ENCODE measurements at places on chromosomes 2 and 18.

- DNase-seq: no peak
Observed at GRCh38 chr2:29241955-29242565, 126.8 kb downstream of the CLIP4 start.

DNA sequence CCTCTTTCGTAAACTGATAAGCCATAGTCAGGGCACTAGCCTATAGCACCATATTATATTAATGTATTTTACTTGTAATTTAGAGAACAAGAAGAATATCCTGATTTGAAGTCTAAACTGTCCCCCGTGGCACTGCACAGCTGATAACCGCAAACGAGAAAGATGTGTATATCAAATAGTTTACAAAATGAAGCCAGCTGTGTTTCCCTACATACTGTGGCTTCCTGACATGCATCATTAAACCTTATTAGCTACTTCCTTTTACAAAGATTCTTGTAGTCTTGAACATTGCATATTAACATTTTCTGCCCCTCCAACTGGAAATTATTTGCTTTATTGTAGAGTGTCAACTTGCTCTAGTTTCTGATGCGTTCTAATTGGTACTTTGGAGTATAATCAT lies 153.5 kb upstream of the NFATC1 start:
- no peak for DNase-seq

DNA sequence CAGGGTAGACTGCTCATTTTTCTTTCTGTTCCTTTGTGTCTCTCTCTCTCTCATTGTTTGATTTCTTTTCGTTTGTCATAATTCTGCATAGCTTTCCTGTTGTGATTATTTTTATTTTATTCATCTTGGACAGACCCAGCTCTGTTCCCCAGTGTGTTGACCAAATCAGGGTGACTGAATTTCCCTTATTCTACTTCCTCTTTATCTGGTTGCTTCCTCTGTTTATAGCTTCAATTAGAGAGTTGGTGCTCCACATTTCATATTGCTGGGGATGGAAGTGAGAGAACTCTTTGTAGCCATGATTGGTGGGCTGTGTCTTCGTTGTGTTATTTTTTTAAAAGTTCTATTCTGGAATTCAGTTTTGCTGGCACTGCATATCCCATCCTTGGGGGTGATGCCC lies 19.1 kb downstream of the PROKR1 start:
- no peak for DNase-seq

DNA sequence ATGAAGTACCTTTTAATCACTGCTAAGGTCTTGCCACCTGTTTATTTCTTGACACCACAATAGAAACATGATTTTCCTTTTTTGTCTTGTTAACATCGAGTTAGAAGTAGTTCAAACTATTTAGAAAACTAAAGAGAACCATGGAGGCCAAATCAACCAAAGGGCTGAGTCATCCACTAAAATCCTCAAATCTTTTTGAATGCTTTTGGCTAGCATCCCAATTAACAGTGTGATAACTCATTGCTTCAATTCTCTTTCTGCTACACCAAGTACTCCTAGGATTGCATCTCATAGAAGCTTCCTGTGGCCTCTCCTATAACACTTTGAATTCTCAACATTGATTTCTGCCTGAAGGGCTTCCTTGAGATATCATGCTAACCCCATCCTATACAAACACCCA lies 159.9 kb upstream of the MMADHC start:
- no peak for DNase-seq

GRCh38 chr18:54787616-54788015 lies 40.7 kb upstream of the RAB27B start:
- no peak for DNase-seq

GRCh38 chr2:187434342-187434785 lies 13.7 kb downstream of the CALCRL start:
- DNase-seq: no peak

- no peak for DNase-seq
Observed at GRCh38 chr18:56278421-56279003, 359.9 kb downstream of the TXNL1 start.

DNA sequence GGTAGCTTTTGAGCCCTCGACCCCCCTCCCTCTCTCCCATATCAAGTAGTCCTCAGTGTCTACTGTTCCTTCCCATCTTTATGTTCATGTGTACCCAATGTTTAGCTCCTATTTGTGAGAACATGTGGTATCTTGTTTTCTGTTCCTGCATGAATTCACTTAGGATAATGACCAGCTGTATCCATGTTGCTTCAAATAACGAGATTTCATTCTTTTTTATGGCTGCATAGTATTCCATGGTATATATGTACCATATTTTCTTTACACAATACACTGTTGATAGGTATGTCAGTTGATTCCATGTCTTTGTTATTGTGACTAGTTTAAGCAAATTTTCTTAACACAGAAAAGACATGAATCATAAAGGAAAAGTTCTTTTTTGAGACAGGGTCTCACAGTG lies 16.5 kb upstream of the NDUFV2 start:
- DNase-seq: no peak

- DNase-seq: peak; percentile 17
Observed at GRCh38 chr2:61537277-61537949, 743 bp downstream of the XPO1 start.

- no peak for DNase-seq
Observed at GRCh38 chr2:150432312-150432625, 55.2 kb downstream of the RND3 start.

DNA sequence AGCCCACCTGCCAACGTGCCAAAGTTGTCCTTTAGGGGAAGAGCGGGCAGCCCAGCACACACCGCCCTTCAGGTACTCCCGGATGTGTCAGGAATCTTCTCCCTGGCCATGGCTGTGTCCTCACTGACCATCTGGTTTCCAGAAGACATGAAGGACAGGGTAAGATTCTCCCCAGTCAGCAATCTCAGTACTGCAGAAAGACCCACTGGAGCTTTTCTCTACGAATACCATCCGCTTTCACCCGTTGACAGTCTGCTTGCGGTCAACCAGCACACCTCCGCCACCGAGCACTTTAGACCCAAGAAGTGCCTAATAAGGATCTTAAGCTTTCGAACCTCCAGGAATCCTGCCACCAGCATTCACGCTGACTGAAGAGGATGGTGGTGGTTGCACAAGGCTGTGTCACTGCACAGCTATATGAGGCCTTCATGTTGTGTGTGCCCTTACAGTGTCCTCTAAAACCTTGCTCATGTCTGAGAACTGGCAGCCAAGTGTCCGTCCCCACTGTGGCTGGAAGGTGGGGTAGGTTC lies 42.7 kb upstream of the ITM2C start:
- DNase-seq: no peak

DNA sequence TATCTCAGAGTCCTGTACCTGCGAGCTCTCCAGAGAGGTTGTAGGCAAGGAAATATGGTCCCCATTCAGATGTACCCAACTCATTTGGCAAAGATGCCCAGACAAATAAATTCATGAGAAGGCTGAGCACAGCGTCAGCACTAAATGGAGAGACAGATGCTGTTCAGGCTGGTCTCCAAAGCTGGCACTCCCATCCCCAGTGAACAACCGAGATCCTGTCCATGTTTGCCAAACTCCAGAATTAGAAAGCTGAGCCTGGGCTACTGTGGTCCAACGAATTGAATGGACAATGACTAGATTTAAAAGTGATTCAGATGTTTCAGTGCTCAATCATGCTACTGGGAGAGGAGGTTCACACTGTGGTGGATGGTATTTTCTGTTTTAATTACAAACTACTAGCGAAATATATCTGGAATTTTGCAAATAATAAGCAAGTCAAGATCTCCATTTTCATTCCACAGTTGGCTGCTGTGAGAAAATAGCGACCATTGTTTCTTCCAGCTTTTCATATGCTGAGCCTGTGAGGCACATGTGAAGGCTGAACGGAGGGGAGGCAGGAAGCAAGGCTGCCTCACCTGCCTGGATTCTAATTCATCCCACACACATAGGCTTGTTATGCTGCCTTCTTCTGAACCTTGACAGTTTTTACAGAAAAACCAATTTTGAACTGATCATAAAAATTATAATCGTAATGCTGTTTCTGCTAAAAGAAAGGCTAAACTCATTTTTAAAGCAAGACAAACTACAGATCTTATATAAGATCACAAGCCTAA lies 22.6 kb upstream of the DAPL1 start:
- no peak for DNase-seq

GRCh38 chr18:22169889-22170420 lies 566 bp downstream of the GATA6 start:
- no peak for DNase-seq

DNA sequence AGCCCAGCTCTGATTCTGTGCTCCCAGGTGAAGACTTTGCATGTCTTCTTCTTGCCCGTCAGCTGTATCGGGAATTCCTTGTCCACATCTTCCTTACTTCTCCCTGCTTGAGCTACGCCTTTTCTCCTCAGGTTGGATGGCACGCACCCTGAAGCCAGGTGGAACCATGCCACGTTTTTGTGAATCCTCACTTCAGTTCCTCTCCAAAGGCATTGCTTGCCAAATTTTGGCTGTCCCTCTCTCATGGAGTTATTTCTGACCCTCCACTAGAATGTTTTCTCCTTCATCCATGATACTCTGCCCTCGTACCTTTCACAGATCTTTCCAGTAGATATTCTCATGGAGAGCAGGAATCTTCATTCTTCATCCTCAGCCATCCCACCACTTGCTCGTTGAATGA lies 20.2 kb downstream of the ZCCHC2 start:
- no peak for DNase-seq

DNA sequence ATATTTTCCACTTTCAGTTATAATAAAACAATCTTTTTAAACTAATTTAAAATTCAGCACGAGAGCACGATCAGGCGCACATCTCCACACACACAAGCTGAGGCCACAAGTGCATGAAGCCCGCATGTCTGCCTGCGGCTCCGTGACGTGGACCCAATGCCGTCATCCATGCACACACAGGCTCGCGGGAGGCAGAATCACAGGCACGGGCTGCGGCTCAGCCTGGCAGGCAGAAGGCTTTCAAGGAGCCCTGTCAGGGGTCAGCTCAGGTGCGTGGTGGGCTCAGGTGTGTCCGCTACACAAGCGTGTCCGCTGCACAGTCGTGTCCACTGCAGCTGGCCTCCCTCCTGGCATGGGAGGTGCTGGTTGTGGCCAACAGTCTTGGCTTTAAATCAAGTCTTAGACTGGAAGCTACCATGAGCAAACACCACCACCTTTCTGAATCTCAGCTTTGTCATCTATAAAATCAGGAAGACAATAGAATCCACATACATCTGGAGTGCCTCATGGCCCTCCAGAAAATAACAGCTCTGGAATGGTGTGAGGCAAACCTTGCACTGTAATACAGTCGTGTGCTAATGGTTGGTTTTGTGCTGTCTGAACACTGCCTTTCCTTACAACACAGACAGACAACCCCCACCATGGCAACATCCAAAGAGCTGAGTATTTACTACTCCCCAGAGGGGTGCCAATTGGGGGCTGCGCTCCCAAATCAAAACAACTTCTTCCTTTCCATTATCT lies 210.1 kb downstream of the NDUFA10 start:
- no peak for DNase-seq

- no peak for DNase-seq
Observed at GRCh38 chr18:69383186-69383585, 17.5 kb upstream of the DOK6 start.

- no peak for DNase-seq
Observed at GRCh38 chr2:124426625-124427024, 401.5 kb downstream of the CNTNAP5 start.

DNA sequence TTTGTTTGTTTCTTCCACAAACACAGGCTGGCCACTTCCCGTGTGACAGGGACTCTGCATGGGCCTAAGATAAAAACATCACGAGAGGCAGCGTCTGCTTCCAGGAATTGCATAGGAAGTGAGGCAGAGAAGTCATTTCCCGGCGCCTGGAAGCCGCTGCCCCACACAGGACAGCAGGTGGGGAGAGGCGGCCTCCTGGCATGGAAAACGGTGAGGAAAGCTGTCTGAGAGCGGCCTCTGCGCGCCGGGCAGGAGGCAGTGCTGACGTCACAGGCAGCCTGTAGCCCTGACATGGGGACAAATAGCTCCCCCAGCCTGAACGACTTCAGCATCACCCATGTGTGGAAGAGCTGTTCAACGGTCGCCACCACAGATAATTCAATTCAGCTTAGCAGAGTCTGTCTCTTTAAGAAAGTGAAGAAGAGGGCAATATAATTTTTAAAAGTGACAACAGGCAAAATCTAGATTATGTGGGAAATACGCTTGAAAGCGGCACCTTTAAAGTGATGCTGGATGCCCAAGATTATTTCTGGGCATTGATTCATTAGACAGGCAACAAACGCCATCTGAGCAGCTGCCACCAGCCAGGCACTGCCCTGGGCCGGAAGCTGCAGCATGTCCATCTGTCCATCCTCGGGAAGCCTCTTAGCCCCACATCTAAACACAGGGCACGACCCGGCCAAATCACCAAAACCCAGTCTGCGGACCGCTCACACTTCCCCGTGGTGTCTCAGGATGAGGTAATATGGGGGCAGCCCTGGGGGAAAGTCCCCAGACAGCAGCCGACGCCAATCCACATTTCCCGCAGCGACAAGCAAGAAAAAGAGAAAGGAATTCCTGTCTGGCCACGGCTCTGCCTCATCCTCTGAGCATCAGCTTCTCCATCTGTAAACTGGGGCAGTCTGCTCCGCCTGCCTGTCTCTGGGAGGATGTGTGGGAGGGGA lies 138.9 kb downstream of the PXDN start:
- DNase-seq: no peak

DNA sequence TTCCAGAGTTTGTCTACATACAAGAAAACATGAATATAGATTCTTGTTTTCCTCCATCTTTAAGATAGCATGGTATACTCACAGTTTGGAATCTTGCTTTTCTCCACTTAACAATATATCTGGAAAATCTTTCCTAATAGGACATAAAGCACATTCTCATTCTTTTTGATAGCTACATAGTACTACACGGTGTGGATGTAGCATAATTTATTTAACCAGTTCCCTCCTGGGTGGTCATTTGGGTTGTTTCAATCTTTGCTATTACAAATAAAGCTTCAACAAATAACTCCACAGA lies 19.7 kb downstream of the MXD1 start:
- DNase-seq: no peak

DNA sequence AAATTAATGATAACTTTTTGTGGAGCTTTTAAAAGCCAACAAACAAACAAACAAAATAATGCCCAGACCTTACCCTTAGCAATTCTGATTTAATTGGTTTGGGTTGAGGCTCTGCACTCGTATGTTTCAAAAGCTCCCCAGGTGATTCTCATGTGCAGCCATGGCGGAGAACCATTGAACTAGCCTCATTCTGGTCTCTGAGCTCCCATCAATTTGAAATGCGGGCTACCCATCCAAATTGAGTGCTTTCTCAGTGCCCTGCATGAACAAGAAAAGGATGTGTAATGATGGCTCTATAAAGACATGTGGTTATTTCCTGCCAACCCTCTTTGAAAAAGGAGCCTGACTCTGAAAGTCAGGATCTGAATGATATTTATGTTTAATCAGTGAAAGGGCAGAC lies 8.2 kb downstream of the MXD1 start:
- no peak for DNase-seq

DNA sequence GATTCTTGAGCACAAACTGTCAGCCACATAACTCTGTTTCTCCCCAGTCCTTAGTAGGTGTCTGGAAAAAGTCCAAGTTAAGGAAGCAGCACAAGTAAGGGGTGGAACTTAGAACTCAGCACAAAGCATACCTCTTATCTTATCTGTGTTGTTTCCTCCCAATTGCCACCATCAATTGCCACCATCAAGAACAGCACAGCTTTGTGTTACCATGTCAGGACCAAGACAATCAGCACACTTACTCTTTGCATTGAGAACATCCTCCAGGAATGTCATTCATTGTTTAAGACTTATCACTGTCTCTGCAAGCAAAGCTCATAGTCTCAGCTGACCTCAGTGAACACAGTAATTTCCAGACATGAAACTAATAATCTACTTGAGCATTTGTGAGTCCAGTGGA lies 212.7 kb upstream of the FSHR start:
- DNase-seq: no peak

GRCh38 chr2:215532844-215533243 lies 97.0 kb upstream of the FN1 start:
- DNase-seq: no peak

- DNase-seq: no peak
Observed at GRCh38 chr18:52288403-52289004, 51.5 kb upstream of the DCC start.
